Fibroblast of skin of scalp (primary cell): ENCODE measurements at places on chromosomes 2 and 18.

GRCh38 chr2:76288146-76288545 is 577.4 kb upstream of the GCFC2 start:
- no peak for DNase-seq

GRCh38 chr2:74755386-74755785 is 78.5 kb upstream of the HK2 start:
- no peak for DNase-seq

- no peak for DNase-seq
Observed at GRCh38 chr2:141933226-141933625, 197.6 kb downstream of the LRP1B start.

GRCh38 chr2:235728800-235729556 is 235.1 kb downstream of the AGAP1 start:
- DNase-seq, result no peak

DNA sequence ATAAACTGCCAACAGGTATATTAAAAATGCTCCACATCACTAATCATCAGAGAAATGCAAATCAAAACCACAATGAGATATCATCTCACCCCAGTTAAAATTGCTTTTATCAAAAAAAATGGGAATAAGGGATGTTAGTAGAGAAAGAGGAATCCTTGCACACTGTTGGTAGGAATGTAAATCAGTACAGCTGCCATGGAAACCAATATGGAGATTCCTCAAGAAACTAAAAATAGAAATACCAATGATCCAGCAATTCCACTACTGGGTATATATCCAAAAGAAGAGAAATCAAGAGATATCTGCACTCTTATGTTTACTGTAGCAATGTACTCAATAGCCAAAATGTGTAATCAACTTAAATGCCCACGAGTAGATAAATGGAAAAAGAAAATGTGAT is 40.6 kb downstream of the ZRANB3 start:
- DNase-seq, result peak; percentile 58

DNA sequence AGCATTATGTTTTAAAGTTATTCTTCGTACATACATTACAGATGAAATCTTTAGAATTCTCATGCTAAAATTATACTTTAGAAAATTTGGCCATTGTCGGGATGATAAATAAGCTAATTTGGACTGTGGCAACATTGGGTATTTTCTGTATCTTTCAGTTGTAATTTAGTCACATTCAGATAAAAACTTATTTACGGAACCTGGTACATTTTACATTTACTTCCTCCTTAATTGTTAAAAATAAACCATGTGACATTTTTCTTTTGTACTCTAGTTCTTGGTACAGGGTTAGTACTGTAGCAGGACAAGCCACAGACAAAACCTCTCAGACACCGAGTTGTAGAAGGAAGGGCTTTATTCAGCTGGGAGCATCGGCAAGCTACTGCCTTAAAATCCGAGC is 4.2 kb downstream of the CNDP2 start:
- DNase-seq, result no peak

DNA sequence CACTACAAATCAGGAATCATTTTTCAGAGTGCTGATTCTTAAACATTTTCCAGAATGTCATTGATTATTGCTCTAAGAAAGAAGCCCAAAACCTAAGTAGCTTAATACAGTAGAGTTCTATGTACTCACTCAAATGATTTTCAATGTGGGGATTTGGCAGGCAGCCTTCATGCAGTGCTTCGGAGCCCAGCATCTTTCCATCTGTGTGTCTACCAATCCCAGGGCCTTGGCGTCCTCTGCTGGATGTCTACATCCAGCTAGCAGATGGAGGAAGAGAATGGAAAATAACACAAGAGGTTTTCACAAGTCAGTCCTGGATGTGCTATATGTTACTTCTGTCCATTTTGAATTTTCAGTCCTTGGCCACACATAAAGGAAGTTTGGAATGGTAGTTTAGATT is 151.8 kb downstream of the RDH14 start:
- DNase-seq, result no peak

DNA sequence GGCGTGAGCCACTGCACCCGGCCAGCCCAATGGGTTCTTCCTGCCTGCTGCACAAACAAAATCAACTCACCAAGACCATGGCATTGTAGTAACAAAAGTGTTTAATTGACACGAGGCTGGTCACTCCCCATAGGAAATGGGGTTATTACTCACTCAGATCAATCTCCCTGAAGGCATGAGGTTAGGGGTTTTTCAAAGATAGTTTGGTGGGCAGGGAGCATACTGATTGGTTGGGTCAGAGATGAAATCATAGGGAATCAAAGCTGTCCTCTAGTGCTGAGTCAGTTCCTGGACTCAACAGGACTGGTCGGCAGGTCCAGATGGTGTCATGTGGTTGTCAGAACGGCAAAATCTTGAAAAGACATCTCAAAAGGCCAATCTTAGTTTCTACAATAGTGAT is 122.1 kb downstream of the TMEM17 start:
- no peak for DNase-seq

- peak; percentile 90 for DNase-seq
Observed at GRCh38 chr2:85132834-85133637, at the start of gene TCF7L1. Gene TCF7L1, plus strand, starts transcription at chr2:85133392. Its CDS starts 293 bp downstream, at chr2:85133685.

DNA sequence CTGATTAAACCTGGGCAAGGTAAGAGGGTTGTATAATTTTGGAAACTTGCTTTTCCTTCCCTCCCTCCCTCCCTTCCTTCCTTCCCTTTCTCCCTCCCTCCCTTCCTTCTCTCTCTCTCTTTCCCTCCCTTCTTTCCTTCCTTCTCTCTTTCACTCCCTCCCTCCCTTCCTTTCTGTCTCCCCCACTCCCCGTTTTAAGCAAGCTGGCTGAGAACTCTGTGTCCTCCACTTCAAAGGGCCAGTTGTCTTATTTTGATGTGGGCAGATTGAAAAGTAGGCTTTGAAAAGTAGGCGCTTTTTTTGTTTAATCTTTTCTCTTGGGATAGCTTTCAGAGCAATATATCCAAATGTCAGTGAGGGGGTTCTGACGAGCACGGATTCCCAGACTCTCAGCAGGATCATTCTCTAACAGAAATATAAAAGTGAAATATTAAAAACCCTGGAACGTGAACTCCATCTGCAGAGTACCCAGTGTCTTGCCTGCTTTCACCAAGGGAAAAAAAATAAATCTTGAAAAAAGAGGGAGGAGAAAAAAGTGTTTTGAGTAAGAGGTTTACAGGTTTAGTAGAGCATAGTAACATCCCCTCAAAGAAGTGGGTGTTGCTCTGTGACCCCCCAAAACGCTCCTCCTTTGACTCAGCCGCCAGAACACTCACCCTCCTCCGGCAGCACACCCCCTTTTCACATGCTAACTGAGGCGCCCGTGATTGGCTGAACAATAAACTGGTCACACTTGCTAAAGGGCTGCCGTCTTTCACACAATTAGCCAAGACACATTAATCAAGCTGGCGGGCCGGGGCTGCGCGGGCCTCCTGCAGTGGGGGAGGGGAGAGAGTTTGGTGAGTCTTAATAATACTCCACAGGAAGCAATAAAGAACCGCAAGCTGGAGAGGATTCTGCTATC is 52.2 kb downstream of the CDK15 start:
- peak; percentile 74 for DNase-seq

GRCh38 chr2:53939656-53940055 is 31.1 kb downstream of the PSME4 start:
- no peak for DNase-seq

- DNase-seq, result peak; percentile 69
Observed at GRCh38 chr2:144936442-144936841, 416.5 kb upstream of the ZEB2 start.

- no peak for DNase-seq
Observed at GRCh38 chr2:126769118-126769517, 113.2 kb downstream of the GYPC start.

DNA sequence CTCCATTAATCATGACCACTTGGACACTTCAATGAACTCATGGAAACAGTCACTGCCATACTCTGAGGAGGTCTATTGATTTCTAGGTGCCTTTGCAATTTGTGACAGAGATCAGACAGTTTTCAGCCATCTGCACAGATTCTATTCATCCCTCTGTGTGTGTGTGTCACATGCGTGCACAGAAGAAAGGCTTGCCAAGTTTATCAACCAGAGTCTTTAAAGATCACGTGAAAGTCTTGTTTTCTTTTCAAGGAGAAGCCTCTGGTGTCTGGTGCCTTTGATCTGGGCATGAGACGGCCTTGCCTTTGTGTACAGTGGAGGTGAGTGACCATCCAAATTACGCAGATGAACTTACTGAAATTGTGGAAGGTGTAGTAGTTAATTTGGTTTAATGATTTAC is 164.2 kb downstream of the VAPA start:
- no peak for DNase-seq

GRCh38 chr2:230742781-230743180 is 30.1 kb downstream of the CAB39 start:
- no peak for DNase-seq

DNA sequence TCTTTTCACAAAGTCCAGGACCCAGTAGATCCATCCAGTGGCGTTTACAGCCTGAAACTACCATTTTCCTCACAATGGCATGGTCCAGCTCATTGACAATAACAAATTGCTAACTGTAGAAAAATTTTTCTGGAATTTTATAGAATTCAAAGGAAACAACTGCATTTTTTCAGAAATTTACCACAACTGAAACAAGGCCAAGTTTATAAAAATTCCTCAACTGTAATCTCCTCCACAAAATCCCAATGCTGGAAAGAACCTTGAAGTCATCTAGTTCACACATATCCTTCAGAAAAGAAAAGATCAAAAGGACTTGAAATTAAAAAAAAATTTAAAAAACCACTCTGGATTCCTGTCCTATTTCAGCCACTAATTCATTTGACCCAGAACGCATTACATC is 226.0 kb upstream of the CTAGE1 start:
- DNase-seq, result peak; percentile 38

- DNase-seq, result no peak
Observed at GRCh38 chr2:129239141-129239540, 740.3 kb upstream of the RAB6C start.

- DNase-seq, result peak; percentile 97
Observed at GRCh38 chr18:58578835-58579560, 49.9 kb downstream of the ALPK2 start.

DNA sequence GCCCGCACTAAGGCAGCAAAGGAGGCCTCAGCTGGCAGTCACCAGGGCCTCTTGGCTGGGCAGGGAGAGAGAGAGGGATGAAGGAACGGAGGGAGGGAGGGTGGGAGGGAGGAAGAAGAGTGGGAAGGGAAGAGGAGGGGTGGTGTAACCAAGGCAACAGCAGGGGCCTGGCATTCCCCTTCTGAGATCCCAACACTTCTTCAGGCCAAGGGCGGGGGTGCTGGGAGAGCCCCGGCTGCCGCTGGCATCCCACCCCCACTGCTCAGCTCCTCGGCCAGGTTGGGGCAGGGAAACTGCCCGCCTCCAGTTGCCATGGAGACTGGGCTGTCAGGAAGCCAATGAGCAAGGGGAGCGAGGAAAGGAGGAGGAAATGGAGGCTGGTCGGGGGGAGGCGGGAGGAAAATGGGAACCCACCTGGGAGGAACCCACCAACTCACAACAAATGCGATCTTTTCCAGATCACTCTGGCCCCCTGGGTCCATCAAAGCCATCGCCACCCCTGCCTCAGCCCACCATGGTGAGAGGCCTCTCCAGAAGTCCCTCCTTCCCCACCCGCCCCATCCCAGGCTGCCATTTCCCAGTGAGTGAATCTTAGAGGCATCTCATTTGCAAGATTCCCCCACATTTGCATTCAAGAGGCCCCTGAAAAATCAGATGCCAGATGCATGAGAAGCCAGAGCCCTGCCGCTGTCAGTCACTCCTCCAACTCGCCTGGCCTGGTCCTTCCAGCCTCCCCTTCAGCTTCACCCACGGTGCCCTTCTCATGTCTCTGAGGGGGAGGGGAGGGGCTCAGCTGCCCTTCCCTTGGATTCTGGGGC is 12.4 kb downstream of the SH2D6 start:
- DNase-seq, result peak; percentile 26

DNA sequence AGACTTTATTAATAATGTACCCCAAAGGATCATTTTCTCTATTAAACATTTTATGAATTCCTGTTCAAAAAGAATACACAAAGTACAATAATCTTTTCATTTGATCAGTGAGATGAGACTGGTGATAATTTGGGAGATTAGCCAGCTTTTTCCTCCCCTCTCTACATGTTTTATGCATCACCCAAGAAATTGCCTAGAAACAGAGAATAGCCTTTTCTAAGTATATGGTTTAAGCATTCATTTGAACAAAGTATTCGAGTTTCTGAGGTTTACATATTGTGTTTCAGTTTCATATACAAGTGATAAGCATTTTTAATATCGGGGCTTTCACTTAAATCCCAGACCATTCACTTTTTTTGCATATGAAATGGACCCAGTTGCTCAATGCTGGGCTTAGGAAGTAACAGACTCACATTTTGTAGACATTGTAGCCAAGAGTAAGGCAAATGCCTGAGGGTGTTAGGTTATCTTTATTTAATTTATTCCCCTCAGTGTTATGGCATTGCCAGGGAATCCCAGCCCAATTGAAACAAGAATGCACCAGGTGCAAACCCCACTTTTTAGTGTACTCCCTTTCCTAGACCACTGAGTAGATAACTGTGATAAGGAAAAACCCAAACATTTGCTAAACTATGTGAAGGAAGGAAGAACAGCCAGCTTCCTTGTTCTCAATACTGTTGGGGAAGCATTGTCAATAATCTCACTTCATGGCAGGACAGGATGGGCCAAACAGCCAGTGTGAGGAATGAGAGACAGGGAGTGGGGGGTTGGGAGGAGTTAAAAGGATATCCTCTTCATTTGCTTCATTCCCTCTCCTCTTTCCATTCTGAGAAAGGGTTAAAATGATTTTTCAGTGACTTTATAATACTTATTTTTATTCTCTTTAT is 3.5 kb downstream of the CPO start:
- no peak for DNase-seq

GRCh38 chr18:50460716-50461115 is 85.9 kb downstream of the SKA1 start:
- DNase-seq, result no peak

GRCh38 chr2:222364285-222364895 is 60.0 kb upstream of the SGPP2 start:
- no peak for DNase-seq

DNA sequence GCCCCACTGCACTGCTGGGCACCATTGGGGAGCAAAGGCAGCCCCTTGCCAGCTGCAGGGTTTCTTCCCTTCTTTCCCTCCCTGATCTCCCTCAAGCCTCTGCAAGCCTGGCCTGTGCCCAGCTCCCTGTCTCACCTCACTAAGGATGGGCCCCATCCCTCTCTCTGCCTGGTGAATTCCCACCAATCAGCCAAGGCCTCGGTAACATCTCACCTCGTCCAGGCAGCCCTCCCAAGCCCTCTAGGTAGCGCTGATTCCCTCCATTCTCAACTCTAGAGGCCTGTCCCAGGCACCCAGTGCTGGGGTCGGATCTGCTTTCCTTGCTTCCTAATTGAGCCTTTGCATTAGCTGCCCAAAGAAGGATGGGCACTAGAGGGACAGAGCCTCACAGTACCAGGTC is 63.0 kb downstream of the CELF4 start:
- DNase-seq, result no peak

- peak; percentile 60 for DNase-seq
Observed at GRCh38 chr2:41907771-41908207, 140.0 kb upstream of the PKDCC start.

DNA sequence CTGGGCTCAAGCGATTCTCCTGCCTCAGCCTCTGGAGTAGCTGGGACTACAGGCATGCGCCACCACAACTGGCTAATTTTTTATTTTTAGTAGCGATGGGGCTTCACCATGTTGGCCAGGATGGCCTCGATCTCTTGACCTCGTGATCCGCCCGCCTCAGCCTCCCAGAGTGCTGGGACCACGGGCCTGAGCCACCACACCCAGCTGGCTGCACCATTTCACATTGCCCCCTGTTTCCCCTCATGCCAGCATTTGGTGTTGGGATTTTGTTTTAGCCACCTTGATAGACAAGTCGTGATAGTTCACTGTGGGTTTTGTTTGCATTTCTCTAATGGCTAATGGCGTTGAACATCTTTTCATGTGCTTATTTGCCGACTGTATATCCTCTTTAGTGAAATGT is 5.8 kb upstream of the COLEC11 start:
- no peak for DNase-seq
